Body of pancreas (tissue), 4 donors: ENCODE measurements at places on chromosomes 16 and 17. TPM values are rescaled to one million over a fixed set of nuclear protein-coding genes. Genes with fewer than 3 reads are reported as not detected.

DNA sequence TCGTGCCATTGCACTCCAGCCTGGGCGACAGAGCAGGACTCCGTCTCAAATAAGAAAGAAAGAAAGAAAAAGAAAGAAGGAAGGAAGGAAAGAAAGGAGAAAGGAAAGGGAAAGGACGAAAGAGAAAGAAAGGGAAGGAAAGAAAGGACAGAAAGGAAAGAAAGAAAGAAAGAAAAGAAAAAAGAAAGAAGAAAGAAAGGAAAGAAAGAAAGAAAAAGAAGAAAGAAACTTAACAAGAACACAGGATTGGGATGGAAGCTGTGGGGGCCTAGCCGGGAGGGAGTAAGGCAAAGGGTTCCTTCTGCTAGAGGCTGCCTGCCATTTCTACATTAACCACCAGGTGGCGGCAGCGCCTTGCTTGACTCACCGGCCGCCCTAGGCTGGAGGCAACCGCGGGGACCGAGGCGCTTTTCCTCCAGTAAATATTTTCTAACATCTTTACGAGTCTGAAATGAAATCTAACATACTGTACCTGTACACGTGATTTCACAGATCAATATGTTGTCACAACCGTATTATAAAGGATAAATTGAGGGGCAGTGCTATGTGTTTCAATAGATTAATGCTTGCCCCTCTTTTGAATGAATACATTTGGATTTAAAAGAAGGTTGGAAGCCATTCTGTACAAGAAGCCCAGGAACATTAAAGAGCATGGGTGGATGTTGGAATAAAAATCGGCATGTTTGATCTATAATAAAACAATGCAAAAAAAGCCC, 6.1 kb downstream of the GJD3 start:
- peak; percentile 96 for DNase-seq
- H3K4me3 ChIP-seq: no peak overlapping the region
- no peaks in the 10 kb centered on the region for H3K27me3 ChIP-seq
- H3K36me3 ChIP-seq: no peaks in the 10 kb centered on the region

GCGR gene
- total RNA-seq: 5.3 TPM

CLEC18B gene
- 0.26 TPM for total RNA-seq

GRCh38 chr17:60631119-60631518, 31.1 kb downstream of the PPM1D start:
- H3K4me1 ChIP-seq: no peaks in the 10 kb centered on the region
- no peak for DNase-seq
- no peak overlapping the region for H3K27ac ChIP-seq
- H3K36me3 ChIP-seq: no peaks in the 10 kb centered on the region
- no peaks in the 10 kb centered on the region for H3K27me3 ChIP-seq

CYGB gene
- total RNA-seq: 9.6 TPM

DNA sequence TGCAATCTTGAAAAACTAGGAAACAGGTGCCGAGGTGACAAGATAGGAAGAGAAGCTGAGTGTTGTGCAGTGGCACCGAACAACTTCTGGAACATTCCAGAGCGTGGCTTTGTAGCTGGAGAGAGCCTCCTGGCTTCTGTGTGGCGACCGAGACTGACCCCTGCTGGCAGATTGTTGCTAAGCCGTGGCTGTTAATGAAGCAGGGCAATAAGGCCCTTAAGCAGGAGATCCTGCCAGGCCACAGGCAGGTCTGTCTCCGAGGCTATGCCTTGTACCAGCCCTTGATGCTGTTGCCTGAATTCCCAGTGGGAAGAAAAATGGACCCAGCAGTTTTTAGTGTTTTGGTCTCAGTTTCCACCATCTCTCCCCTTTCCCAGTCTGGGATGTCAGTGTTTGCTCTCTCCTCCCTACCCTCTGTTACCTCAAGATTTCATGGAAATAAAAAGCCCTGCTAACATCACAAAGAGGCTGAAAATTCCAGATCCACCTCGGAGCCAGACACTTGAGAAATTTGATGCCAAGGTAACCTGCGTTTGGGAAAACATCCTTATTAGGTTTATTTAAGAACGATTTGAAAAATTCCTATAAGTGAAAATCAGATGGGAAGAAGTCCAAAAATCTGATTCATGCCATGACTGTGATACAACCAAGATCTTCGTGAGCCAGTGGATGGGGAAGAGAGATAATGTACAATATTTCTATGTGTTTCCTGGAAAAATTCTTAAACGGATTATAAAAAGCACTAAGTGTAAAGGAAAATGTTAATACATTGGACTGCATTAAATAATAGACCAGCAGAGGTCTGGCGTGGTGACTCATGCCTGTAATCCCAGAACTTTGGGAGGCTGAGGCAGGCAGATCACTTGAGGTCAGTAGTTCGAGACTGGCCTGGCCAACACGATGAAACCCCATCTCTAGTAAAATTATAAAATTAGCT, 265.1 kb downstream of the PRKCA start:
- H3K4me1 ChIP-seq: no peaks in the 10 kb centered on the region
- DNase-seq: peak; percentile 75
- no peaks in the 10 kb centered on the region for H3K36me3 ChIP-seq
- H3K4me3 ChIP-seq: no peak overlapping the region
- no peak overlapping the region for H3K27ac ChIP-seq

SYCE1L gene
- 1.0 TPM for total RNA-seq

KRTAP4-3 gene
- total RNA-seq: not detected
